ENCODE measurements at places on chromosomes 4 and X.

GRCh38 chr4:72875138-72875537 is 194.4 kb downstream of the COX18 start:
- DNase-seq = no peak

DNA sequence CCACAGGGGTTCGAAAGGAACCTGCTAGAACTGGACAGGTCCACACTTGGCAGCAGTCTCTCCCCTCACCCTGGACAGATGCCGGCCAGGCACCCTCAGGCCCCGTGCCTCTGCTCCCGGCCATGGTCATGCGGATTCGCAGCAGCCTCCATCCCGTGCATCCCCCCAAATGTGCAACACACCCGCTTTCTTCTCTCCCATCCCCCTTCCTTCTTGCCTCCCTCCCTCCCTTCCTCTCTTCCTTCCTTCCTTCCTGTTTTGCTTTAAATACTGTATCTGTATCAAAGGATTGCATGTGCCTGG is 35.0 kb upstream of the HMX1 start:
- no peak for DNase-seq

DNA sequence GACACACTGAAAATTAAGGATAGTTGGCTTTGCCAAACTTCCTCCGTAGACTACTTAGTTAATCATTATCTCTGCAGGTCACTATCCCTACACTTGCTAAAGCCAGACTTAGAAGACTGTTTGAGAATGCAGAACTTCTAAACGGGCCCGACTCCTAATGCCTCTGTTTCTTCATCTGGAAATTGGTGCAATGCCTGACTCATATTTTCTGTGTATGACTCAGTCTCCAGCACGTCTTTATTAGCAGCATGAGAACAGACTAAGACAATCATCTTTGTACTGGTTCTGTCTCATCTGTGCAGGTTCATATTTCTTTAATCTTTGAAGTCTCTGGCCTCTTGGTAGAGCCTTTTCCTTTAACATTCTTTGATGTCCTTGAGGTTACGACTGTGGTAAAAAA is 411.9 kb upstream of the ACTRT1 start:
- no peak for DNase-seq

DNA sequence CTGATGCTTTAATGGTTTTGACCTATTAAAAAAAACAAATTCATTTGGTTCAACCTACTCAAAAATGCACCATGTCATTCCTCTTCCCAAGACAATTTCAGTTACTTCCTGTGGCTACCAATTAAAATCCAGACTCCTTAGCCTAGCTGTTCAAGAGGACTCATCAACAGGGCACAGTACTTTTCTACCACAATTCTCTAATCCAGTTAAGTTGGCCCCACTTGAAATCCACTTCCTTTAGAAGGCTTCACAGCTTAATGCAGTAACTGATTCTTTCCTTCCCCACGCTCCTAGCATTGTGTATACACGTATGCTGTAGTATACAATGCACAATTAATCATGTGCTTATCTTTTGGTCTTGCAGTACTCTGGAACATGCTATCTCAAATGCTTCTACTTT is 129.8 kb downstream of the UGT8 start:
- DNase-seq = no peak

DNA sequence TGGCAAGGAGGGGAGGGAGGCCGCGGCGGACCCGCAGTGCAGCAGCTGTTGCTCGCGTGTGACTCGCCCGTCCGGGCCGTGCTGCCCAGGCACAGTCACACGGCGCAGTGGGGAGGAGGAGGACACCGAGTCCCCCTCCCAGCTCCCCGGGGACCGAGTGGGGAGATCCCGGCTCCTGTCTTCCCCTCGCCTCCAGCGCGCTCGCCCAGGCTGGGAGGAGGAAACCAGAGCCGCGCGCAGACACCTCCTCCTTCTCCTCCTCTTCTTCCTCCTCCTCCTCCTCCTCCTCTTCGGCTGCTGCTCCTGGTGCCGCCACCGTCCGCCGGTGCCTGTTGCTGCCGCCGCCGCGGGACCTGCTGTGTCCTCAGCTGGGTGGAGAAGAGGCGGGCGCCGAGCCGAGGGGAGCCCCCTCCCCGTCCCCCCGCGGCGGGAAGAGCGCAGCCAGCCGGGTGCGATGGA is at the start of gene TBC1D1:
Gene TBC1D1 (plus strand): TSS at position 284 of the 459 bp plus-strand sequence. CDS start 11,012 bp downstream, outside the sequence.
- DNase-seq = no peak

DNA sequence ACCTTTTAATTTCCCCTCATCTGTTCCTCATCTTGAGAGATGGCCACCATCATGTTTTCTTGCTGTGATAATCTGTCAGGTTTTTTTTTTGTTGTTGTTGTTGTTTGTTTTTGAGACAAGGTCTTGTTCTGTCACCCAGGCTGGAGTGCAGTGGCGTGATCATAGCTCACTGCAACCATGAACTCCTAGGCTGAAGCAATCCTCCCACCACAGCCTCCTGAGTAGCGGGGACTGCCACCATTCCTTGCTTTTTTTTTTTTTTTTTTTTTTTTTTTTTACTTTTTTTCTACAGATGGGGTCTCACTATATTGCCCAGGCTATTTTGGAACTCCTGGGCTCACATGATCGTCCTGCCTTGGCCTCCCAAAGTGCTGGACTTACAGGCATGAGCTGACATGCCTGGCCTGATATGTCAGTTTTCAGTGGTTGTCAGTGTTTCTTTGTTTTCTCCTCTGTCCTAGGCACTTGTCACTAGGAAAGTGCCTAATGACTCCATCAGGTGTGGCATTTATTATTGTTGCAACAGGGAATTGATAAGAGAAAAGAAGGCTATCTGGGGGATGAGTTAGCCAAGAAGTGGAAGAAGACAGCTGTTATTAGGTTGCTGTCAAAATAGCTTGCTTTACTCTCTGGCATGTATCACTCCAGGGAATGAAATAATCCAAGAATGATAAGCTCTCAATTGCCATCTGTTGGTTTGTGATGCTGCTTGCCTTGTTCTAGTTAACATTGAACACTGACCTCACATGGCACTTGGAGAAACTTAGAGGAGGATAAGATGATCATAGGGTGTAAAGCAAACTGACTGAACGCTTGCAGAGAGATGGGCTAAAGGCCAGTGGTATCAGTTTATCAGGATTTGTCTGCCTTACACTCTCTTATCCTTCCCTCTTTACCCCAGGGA is 41.7 kb downstream of the TMEM164 start:
- DNase-seq = no peak

- no peak for DNase-seq
These were observed 150.9 kb downstream of the SLC10A7 start for GRCh38 chr4:146370841-146371240.
